ENCODE measurements at places on chromosomes 3 and 15.

DNA sequence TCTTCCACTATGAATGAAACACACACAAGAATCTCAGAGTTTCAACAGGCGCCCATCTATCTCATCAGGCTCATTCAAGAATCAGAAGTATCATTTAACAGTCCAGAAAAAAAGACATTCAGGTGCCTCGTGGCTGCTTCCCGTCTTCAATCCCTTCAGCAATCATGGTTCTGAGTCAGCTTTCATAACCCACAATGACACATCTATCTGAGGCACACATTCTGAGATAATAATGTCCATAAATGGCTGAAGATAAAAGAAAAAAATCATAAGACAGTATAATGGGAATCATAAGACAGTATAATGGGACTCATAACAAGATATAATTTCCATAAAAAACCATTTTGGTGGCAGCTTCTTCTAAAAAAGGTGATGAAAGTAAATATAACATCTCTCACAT, 52.4 kb downstream of the TNIK start:
- no peak for DNase-seq

DNA sequence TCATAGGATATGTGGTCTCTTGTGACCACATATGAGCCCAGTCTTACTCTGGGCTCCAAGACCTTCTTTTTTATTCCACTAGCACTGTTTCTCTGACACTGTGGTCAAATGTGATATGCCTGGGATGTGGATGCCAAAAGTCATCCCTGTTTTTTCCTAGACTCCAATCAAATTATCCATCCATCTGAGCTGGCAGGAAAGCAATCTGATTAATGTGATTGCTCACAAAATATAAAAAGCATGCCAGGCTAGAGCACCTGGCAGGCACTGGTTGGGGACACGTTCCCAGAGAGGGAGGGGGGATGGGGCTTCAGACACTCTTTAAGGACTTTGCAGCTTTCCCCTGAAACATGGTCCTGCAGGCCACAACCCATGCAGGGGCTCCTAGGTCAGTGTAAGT, 3.1 kb upstream of the CFAP100 start:
- DNase-seq, result no peak

GRCh38 chr3:185267193-185267592, 13.3 kb upstream of the EHHADH start:
- no peak for DNase-seq

DNA sequence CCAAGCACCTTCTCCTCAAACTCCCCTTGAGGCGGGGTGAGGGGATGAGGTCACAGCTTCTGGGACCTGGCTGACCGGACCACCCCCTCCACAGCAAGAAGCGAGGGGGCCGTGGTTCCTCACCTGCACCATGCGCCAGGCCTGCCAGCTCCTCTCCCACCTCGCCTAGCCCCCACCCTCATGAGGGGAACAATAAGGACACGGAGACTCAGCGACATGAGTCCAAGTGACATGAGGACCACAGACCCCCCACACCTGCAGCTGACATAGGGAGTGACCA, 118.7 kb downstream of the CHSY1 start:
- no peak for DNase-seq

- DNase-seq, result no peak
Observed at GRCh38 chr15:58526647-58527192, 94.9 kb downstream of the LIPC start.

DNA sequence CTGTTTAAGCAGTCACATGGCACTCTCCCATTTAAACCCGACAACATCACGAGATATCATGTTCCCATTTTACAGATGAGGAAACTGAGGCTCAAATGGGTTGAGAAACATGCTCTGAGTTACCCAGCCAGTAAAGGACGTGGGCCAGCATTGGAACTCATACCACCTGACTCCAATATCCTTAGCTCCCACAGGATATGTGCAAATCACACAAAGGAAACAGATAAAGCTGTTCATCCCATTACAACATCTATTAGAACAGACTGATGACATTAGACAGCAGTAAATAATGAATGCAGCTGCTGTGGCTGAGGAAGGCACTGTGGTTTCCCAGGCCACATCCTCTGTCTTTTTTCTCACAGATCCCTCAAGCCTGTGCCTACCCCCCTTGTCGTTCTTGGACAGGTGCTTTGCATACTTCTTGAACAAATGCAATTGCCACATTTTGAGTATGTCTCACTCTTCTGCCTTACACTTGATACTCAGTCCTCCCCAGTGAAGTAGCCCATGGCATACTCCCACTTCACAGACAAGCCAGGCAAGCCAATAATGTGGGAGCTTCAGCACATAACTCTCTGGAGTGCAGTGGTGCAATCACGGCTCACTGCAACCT, 17.7 kb downstream of the FRMD4B start:
- no peak for DNase-seq

Measured in amniotic stem cell (primary cell).